Stromal cell of bone marrow (primary cell): ENCODE measurements at places on chromosomes 12 and 14.
A peak's percentile ranks its signal among the peaks of the same experiment; 100 is the strongest.

- no peak for DNase-seq
Observed at GRCh38 chr12:114414031-114414865, 8.3 kb upstream of the TBX5 start.

- no peak for DNase-seq
Observed at GRCh38 chr12:39431797-39432196, 11.1 kb downstream of the KIF21A start.

DNA sequence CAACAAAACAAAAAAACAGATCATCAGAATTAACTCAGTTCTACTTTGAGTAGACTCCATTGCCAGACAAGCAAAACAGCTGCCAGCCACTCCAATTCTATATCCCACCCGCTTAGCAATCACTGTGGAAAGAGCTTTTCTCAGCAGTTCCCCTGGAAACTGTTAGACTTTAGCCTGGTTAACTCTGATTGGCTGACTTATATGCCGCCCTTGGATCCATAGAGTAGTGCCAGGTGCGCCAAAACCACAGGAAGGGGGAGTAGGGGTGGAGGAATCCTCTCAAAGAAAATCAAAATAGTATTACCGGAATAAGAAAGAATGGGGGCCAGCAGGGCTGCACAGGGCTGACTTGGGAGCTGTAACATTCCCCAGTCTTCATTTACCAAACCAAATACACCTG is 5.4 kb upstream of the EML5 start:
- DNase-seq = no peak

DNA sequence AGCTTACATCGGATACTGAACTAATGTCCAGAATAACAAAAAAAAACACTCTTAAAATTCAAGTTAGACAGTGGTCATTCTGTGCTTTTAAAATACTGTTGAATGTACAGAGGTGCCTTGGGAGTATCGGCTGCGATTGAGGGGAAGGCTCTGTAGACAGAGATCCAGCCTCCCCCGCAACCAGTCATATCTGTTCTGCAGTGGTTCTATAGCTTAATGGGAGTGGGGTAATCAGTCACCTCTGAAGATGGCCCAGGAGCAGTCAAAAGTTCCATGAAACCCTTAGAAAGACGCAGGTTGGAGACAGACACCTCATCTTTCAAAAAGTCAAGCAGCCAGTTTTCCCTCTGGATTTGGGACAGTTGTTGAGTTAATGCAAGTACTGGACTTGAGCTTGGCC is 1486.6 kb upstream of the TMEM132C start:
- no peak for DNase-seq

DNA sequence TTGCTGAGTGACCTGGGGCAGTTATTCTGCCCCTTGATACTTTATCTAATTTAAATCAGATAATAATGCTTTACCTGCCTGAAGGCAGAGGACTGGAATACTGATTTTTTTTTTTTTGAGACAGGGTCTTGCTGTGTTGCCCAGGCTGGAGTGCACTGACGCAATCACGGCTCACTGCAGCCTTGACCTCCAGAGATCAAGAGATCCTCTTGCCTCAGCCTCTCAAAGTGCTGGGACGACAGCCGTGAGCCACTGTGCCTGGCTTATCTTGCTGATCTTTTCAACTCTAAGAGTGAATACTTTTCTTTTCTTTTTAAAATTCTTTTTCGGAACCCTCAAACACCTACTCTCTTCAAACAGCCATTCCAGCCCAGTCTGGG is 699 bp upstream of the B4GALNT3 start:
- no peak for DNase-seq

DNA sequence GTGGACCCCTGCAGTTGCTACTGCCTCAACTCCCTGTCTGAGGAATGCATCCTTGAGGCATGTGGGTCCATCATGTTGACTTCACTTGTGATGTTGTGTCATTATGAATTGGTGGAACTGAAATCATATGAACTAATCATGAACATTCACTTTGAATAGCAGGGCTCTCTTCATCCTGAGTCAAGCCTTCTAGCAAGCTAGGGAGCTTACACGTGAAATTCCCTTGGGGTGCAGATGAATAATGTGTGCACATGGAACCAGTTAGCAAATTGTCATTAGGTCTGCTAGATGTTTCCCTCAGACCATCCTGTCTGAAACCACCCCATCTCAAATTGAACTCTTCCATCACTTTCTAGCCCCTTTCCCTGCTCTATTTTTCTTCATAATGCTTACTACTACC is 3.6 kb downstream of the COQ6 start:
- DNase-seq = peak; percentile 25

GRCh38 chr14:104072586-104072985 is 12.9 kb upstream of the ASPG start:
- DNase-seq = no peak

- no peak for DNase-seq
Observed at GRCh38 chr14:98633380-98633779, 638.6 kb downstream of the BCL11B start.

DNA sequence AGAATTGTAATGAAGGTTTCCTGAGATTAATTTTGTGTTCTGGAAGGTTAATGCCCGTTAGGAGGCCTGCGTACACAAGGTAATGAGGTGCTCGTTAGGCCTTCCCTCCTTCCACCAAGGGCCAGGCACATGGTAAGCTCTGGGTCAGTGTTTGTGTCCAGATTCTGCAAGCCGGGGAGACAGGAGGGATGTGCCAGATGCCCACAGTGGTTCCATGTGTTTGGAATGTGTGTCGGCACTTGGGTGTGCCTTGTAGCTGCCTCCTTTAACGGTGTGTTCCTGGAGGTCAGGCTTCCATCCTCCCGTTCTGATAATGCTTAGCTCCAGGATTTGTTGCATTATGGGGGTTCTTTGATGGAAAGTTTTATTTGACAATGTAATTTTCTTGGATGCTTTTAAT is 5.7 kb downstream of the TRAF3 start:
- no peak for DNase-seq

DNA sequence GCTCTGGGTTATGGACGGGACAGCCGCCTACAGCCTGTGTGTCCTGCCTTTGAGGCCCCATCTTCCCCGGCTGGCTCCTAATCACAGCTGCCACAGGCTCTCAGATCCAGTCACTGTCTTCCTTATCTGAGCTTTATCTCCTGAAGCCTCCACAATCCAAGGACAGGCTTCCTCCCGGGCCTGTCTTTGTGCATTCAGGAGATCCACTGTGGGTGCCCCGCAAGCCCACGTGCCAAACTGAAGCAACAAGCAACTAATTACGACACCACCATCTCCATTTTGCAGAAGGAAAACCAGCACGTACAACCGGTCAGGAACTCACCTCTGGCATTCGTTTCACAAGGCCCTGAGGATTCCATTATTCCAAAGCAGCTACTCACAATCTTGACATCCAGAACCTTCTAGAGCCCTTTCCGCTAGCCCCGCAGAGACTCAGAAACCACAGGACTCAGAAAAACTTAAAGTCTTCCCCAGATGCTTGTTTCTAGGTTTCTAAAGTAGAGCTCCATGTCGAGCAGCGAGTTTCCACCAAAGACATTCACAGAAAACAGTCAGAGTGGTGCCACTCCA is 14.0 kb downstream of the SYNE3 start:
- DNase-seq = no peak

DNA sequence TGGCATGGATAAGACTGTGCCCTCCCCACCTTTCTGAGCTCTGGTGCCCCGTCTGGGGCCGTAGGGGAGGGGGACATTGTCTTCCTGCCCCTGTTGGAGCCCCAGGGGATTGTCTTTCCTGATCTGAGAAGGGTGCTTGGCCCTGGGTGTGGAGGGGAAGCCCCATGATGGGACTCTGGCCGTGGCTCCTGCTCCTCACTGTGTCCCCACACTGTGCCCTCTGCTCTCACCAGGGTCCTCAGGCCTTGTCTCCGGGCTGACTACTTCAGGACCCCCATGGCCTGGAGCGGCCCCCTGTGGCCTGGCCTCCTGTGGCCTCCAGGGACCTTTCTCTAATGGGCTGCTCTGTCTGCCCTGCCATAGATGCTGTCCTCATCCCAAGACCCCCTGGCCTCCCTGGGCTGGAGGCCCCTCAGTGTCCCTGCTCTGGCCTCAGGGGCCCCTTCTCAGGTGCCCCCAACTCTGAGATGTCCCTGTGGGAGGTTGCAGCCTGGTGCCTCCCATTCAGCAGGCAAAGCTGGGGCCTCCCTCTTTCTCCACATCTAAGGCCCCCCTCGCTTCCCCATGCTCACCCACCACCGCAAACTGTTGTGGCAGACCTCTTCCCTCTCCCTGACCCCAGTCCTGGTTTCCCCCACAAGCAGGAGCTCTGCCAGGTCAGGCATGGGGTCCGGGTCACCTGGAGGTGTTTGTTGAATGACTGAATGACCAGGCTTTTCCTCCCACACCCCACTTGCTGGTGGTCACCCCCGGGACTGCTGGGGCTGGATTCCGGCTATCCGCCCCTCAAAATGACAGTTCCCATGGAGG is 4.0 kb downstream of the KIF26A start:
- no peak for DNase-seq

DNA sequence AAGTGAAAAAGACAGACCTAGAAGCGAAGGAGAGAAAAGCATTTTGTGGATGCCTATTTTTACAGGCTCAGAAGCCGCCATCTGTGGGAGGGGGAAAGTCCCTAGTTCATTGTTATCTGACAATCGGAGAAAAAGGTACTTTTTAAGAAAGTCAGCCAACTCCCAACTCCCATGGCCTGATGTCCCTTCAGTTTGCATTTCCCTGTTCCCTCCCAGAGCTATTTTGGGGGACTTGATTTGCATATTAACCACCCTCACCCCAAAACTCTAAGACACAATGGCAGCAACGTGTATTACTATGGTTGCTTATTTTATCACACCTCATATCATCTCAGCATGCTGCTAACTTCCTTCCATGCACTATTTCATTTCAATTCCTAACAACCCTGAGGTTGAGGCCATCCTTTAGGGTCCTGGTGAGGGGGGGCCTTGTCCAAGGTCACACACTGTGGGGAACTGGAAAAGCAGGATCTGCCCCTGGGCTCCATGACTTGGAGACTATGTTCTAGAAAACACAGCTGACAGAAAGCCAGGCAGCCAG is 18.7 kb downstream of the HVCN1 start:
- no peak for DNase-seq

DNA sequence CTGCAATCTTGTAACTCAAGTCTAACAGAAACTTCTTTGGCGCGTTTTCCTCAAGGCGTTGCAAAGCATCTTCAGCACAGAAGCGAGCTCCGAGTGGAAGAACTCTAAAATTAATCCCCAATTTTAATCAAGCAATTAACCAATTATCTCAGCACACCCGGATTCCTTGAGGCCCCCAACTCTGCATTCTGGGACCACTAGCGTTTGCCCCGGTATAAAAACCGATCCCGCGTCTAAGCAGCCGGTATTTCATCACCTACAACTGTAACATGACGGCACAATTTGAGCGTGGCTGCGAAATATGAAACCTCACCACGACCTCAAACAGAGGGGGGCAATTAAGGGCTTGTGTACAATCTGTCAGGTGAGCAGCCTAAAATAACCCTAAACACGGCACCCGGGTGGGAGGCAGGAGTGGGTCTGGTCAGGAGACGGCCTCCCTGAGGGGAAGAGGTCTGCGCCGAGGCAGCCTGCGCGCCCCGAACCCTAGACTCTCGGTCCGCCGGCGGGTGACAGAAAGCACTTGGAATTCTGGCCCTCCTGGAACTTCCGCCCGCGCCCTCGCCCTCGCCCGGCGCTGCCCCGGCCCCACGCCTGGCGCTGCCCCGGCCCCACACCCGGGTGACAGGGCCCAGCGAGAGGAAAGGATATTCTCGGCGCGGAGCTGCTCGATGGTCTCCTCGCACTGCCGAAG is 594 bp downstream of the ZCCHC8 start:
- peak; percentile 38 for DNase-seq

GRCh38 chr12:11749943-11750690 is 100.6 kb downstream of the ETV6 start:
- DNase-seq = no peak
